ENCODE measurements at places on chromosomes 7 and 10.

- no peak for DNase-seq
Observed at GRCh38 chr7:48667407-48667806, 256.9 kb upstream of the CDC14C start.

GRCh38 chr7:54725255-54725654, 33.8 kb downstream of the SEC61G start:
- DNase-seq: no peak

GRCh38 chr7:44145969-44146911, 5.1 kb upstream of the MYL7 start:
- DNase-seq: peak; percentile 57

DNA sequence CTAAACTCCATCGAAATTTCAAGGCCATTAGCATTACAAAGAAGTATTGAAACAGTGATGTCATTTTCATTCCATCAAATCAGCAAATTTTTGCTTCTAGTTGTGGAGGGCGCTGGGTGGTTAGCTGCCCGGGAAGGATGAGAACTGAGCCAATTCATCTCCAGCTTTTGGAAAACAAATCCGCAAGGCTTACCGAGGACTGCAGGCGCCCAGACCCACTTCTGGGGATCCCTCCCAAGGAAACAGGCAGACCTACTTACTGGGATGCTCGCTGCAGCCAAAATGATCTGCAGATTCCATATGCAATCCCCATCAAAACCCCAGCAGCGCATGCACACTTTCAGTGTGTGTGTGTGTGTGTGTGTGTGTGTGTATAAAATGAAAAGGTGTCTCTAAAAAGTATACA, 19.2 kb downstream of the TNRC18 start:
- DNase-seq: no peak

DNA sequence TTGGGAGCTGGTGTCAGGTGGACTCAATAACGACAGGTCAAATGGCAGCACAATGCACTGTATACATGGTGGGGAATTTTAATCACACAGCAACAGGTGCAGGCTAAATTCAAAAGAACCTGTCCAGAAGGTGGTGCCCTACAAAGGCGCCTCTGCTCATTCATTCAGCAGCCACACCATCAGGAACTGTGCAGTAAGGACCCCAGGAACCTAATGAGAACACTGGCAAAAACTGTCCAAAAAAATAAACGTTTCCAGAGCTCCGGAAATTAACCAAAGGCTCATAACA, 21.9 kb upstream of the CRYGN start:
- no peak for DNase-seq

- DNase-seq: no peak
Observed at GRCh38 chr7:154503962-154504550, 451.9 kb downstream of the DPP6 start.

- DNase-seq: no peak
Observed at GRCh38 chr10:107933076-107933475, 768.6 kb upstream of the SORCS1 start.

DNA sequence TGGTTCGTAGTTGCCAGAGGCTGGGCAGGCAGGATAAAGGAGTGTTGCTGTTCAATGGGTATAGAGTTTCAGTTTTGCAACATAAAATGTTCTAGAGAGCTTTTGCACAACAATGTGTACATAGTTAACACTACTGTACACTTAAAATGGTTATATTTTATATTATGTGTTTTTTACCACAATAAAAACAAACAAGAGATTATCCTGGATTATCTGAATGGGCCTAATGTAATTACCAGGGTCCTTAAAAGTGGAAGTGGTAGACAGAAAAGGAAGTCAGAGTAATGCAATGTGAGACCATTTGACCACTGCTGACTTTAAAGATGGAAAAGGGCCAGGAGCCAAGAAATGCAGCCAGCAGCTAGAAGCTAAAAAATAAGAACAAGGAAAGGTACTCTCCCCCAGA, 159.7 kb downstream of the SGMS1 start:
- DNase-seq: no peak

- DNase-seq: no peak
Observed at GRCh38 chr10:90916392-90917237, 4.3 kb downstream of the ANKRD1 start.

GRCh38 chr7:158645842-158646241, 58.2 kb upstream of the PTPRN2 start:
- DNase-seq: no peak

All from C1 segment of cervical spinal cord (tissue), 14 donors.